ENCODE measurements at places on chromosomes 2 and 18.

GRCh38 chr2:5140347-5140746 is 551.8 kb upstream of the SOX11 start:
- DNase-seq = no peak

GRCh38 chr2:54423213-54423612 is 32.9 kb upstream of the SPTBN1 start:
- no peak for DNase-seq

DNA sequence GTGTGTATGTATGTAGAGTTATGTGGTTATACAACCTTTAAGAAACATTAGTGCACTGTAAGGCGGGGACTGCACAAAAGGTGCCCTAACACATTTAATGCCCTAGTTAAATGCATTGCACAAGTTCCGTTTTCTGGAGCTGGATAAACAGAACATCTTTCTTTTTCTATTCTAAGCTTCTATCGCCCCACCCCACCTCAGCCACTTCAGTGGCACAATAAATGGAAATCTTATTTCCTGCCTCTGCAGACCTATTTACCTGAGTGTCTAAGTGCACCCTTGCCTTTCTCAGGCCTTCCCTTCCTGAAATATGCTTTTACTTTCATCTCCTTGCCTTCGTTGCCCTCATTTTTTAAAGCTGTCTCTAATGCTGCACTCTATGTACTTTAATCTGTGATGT is 123.5 kb downstream of the TANC1 start:
- no peak for DNase-seq

DNA sequence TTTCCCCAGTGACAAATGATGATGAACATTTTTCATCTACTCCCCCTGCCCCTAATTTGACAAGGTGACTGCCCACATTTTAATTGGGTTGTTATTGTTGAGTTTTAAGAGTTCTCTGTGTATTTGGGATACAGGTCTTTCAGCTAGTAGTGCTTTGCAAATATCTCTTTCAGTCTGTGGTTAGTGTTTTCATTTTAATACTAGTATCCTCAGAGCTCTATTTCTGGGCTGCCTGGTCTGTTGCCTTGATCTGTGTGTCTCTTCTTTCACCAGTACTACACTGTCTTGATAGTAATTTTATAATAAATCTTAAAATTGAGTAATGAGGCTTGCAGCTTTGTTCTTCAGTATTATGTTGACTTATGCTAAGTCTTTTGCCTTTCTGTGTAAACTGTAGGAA is 19.7 kb downstream of the EIF5B start:
- no peak for DNase-seq

DNA sequence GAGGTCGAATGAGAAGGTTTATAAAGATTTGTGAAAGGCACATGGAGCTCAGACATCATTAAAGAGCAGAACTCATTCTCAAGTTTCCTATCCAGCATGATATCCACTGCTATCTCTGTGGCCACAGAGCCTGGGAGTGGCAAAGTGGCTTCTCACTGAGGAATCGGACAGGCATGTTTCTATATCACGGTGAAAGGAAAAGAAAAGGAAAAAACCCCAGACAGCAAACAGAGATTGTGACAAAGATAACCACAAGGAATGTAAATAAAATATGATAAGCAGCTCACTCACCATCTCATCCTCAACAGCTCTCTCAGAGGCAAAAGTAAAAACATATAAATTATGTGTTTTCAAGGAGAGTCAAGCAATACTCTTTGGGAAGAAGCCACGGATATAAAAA is 2.5 kb downstream of the PID1 start:
- DNase-seq = no peak
